AG04449 (cell line): ENCODE measurements at places on chromosomes 12 and 14.
A peak's percentile ranks its signal among the peaks of the same experiment; 100 is the strongest.

- no peak for DNase-seq
Measured at GRCh38 chr14:87152693-87153092, 840.3 kb downstream of the GALC start.

- DNase-seq = no peak
Measured at GRCh38 chr14:90274808-90275457, 18.6 kb downstream of the PSMC1 start.

- DNase-seq = peak; percentile 81
Measured at GRCh38 chr14:69038455-69039287, 59.6 kb upstream of the ACTN1 start.

GRCh38 chr14:105193916-105194782 lies 13.0 kb upstream of the NUDT14 start:
- no peak for DNase-seq

DNA sequence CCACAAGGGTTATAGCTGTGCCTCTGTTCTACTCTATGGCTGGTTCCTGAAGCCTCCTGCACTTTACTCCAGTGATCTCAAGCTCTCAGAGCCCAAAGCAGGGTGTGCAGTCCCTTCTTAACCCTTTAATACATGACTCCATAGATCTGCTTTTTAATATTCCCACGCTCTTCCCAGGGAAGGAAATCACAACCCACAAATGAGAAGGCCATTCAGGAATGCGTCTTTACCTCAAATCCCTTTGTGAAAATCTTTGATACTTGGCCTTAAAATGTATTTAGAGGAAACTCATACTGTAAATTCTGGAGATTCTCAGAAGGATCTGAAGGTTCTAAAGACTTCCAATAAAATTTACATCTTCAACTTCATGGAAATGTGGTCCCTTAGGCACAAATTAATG lies 17.0 kb downstream of the NID2 start:
- no peak for DNase-seq

GRCh38 chr12:69840727-69841126 lies 15.7 kb downstream of the MYRFL start:
- DNase-seq = no peak

GRCh38 chr12:26086936-26087335 lies 37.9 kb downstream of the BHLHE41 start:
- DNase-seq = no peak

DNA sequence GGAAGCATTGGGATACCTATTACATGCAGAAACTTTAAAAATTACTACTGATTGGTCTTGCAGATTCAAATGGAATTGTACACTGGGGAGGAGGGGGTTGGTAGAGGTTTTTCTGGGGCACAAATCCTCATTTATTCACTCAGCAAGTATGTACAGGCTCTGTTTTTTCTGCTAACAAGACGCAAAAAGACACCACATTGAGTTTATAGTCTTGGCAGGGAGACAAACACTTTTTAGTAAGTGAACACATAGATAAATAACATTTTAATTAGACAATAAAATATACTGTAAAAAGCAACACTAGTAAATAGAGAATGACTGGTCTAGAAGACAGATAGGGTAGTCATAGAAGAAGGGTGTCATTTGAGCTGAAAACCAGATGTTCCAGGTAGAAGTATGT lies 23.8 kb downstream of the GLIPR1L2 start:
- no peak for DNase-seq

- no peak for DNase-seq
Measured at GRCh38 chr14:45185100-45185814, 49.5 kb downstream of the FANCM start.

GRCh38 chr12:123269896-123270213 lies 1.8 kb downstream of the CDK2AP1 start:
- DNase-seq = no peak

DNA sequence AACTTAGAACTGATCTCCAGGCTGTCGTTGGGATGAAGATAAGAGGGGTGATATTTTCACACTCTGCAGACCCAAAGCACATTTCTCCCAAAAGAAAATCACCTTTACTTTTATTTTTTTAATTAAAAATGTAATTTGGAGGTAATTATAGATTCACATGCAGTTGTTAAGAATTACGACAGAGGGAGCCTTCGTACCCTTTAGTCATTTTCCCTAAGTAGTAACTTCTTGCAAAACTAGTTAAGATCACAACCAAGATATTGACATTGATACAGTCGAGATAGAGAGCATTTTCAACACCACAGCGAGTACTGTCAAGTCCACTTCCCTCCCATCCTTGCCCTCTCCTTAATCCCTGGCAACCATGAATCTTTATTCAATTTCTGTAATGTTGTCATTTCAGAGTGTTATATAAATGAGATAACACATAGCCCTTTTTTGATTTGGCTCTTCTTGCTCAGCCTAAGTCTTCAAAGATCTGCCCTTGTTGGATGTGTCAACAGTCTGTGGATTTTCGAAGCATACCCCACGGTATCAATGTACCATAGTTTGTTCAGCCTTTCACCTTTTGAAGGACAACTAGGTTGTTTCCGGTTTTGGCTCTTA lies 39.6 kb downstream of the DNAH10 start:
- no peak for DNase-seq

DNA sequence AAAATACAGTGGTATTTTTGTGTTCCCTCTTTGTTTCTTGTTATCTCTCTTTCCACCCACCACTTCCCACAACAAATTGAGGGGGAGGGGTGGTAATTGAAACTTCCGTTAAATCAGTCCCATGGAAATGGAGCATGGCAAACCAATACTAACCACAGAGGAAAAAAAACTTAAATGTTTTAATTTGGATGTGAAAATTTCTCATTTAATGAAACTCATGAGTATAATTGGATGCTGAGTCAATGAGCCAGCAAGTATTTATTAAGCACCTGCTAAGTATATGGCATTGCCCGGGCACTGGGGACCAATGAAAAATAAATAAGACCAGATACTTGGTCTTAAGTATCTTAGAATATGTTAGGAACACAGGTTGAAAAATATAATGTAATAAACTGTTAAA lies 147.5 kb downstream of the KCNH5 start:
- DNase-seq = no peak

DNA sequence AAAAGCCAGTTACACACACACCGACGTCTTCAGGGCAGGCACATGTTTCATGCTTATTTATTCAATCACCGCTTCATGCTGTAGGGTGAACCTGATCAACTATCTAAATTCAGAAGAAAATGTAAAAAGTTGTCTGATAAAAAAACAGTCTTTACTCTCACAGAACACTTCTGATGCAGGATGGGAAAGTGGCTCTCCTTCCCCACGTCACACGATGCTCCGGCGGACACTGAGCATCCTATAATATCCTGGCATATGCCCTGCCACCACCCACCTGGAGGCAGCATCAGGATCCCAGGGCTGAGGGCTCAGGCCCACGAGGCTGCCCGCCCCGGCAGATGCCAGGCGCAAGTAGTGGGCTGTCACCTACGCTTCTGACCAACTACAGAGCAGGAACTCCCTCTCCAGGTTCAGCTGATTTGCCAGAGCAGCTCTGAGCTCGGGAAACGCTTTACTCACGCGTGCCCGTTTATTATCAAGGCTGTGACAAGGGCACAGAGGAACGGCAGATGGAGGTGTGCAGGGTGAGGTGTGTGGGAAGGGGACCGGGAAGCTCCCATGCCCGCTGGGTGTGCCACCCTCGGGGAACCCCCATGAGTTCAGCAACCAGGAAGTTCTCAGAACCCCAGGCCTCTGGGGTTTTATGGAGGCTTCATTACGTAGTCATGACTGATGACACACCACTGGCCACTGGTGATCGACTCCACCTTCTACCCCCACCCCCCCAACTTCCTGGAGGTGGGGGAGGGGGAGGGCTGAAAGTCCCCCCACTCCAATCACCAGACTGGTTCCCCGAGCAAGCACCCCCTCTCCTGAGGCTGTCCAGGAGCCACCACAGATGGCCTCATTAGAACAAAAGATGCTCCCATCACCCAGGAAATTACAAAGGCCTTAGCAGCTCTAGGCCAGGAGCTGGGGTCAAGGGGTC lies 32.1 kb downstream of the SLC15A4 start:
- no peak for DNase-seq

- DNase-seq = no peak
Measured at GRCh38 chr12:78316631-78317468, 486.2 kb downstream of the NAV3 start.

DNA sequence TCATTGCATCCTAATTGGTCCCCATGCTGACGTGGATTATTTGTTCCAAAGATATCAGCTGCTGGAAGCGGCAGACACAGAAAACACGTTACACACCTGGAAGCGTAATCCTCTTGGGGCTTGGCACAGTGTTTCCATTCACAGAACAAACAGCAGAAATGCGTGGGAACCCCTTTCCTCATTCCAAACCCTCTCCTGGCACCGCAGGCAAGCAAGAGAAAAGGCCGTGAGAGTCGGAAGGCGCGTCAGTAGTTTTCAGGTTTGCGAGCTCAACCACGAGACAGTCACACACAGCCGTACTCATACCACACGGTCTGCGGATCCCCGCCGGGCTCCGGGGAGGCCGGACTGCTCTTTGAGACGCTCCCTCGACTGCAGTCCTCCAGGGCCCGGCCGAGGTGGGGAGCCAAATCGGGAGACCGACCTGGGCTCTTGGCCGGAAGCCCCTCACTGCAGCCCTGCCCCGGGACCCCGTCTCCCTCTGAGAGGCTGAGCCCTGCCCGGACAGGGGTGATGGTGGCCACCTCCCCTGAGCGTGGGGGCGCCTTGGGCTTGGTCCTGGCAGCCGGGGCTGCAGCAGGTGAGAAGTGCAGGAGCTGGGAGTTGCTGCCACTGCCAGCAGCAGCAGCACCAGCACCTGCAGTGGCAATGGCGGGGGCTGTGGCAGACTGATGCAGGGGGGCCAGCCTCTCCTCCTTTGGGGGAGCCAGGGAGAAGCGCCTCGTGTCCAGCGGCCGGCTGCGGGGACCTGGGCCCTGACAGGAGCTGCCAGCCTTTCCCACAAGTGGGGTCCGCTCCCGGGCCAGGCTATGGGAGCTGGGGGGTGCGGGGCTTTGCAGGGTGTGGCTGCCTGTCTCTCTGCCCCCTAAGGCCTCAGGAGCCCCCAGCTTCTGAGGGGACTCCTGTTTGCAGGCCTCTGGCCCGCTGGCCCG lies 28.1 kb upstream of the GPR68 start:
- DNase-seq = no peak

- DNase-seq = no peak
Measured at GRCh38 chr12:57467915-57468314, 8.3 kb downstream of the GLI1 start.

DNA sequence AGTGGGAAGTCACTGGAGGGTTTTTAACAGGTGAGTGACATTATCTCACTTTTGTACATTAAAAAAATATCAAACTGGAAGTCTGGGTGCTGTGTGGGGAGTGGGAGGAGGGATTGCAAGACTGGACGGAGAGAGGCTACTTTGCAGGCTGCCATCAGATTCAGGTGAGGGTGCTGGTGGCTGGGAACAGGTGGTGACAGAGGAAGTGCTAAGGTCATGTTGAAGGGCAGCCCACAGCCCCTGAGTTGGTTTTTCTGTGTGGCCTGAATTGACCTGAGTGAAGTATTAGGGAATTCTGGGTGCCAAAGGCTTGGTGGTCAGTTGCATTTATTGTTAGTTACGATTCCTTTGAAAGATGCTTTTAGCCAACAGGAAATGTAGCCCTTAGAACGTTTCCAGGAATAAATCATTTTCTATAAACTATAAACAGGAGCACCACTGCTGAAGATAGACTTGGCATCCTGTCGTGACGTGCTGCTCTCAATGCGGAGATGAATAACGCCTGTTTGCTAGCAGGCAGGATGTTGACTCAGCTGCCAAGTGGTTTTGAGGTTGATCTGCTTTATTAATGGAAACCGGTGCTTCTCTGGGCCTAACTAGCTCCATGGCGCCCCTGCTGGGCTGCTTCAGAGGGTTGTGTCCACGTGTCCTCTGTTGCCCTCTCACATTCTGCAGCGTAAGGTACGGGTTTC lies 707.5 kb upstream of the TMEM132C start:
- DNase-seq = peak; percentile 92

GRCh38 chr14:73494593-73494992 lies 3.9 kb downstream of the RIOX1 start:
- DNase-seq = no peak

GRCh38 chr12:63777340-63777739 lies 2.4 kb upstream of the RXYLT1 start:
- DNase-seq = no peak

DNA sequence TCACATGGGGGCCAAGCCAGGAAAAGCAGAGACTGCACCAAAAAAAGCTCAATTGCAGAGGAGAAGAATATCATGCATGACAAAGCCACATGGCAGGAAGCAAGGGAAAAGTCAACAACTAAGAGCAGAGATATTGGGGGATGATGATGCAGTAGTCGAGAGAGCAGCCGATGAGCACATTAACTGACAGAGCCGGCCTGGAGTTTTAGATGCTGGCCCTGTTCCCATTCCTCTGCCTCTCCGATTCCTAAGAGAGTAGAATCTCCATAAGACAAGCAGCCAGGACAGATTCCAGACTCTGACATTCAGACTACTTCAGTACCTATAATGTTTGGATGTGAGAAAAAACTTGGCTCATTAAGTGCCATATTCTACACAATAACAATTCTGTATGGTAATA lies 155.9 kb downstream of the KCNH5 start:
- no peak for DNase-seq

GRCh38 chr12:25107920-25108319 lies 87.0 kb downstream of the DNAI7 start:
- no peak for DNase-seq

GRCh38 chr14:51996148-51996746 lies 6.9 kb downstream of the RTRAF start:
- DNase-seq = no peak

- no peak for DNase-seq
Measured at GRCh38 chr12:52645982-52646381, 6.0 kb downstream of the KRT2 start.

- DNase-seq = no peak
Measured at GRCh38 chr12:6358881-6359280, 16.5 kb downstream of the SCNN1A start.

DNA sequence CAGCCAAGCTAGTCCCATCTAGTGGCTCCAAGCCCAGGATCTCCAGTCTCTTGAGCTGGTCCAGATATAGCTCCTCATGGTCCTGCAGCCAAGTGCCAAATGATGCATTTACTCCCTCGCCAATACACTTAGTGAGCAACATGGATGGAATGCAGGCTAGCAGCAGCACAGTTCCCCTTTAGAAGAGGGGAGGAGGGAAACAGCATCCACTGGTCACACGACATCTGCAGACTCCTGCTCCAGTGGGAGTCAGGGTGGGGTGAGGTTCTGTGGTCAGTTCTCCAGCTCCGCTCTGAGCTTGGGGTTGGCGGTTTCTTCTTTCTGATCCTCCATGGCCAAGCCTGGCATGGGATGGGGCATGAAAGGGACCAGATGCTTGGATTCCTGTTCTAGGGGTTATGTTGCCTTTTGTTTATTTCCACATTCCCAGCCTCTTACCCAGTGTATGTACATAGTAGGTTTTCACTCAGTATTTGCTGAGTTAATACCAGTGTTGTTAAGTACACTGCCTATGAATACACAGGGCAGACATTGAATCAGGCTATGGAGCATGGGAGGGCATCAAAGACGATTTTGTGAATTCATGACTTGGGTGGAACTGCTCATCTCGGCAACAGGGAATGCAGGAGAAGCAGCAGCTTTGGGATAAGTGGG lies 57.3 kb downstream of the GALNT16 start:
- peak; percentile 95 for DNase-seq

DNA sequence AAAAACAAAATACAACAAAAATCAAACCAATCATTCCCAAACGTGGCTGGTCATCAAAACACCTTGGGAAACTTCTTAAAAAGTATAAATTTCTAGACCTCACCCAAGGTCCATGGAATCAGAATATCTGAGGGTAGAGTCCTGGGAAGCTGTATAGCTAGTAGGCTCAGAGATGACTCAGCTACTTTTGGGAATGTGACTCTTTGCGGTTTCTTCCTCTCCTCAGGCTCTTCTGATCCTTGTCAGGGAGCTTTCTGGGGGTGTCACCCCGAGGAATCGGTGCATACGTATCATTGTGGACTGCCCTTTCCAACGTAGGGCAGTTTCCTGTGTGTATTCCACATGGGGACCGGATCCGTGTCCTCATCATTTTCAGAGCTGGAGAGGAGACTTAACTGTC lies 14.8 kb downstream of the JDP2 start:
- DNase-seq = no peak
